ENCODE measurements at places on chromosomes 5 and 9.

GRCh38 chr5:158845941-158846340 lies 253.8 kb downstream of the EBF1 start:
- no peak for DNase-seq

GRCh38 chr9:129184596-129185122 lies 6.6 kb upstream of the IER5L start:
- DNase-seq = no peak

- DNase-seq = no peak
Observed at GRCh38 chr5:93570294-93571113, 10.5 kb downstream of the NR2F1-AS1 start.

DNA sequence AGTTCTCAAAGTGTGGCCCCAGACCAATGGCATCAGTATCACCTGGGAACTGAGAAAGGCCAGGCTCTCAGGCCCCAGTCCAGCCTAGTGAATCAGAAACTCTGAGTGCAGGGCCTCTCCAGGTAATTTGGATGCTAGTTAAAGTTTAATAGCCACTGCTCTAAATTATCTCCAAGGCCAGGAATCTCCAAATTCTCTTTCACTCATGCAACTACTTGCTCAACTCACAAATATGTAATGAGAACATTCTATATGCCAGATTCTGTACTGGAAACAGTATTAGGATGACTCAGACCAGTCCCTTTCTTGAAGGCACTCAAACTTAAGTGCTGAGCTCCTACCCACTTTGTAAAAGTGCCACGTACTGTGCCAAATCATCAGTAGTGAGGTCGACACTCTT lies 84.6 kb downstream of the PAPPA start:
- no peak for DNase-seq

GRCh38 chr5:1743061-1743768 lies 56.4 kb downstream of the MRPL36 start:
- no peak for DNase-seq

DNA sequence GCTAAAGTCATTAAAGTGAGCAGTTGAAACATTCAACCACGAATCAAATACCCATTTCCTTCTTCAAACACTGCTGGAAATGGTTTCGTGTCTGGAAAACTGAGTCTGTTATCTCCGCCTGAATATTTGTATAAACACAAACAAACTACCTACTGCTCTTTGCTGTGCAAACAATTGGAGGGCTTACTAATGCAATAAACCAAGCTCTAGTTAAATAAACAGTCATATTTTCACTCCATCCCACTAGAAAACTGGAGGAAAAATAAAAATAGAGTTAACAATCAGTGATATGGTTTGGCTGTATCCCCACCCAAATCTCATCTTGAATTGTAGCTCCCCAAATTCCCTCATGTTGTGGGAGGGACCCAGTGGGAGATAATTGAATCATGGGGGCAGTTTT lies 397.6 kb downstream of the RASEF start:
- DNase-seq = no peak

DNA sequence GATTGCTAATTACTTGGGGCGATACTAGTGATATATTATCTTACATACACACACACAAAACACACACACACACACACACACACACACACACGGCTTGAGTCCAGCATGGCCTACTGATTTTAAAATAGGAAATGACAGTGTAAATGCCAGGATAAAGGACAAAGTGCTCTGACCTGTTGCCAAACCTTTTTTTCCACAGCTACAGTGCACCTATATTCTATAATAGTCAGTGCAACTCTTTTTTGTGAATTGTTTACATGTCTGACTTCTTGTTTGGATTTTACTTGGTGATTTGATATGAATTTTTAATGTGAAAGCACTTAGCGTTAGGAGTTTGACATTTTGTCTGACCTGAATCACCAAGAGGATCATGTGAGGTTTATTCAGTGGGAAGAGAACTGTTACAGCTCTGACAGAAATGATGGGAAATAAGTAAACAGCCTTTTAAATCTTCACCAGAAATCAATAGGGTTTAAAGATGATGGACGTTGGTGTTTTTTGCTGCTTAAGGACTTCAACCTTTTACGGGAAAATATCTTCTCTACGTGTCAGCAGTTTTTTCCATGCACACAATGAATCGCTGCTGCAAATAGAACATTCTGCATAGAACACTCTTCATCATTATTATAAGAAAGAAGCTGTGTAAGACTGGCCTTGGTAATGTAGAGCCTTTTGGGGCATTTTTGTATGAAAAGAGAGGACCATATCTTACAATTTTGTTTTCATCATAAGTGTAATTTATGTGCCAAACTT lies 218.5 kb downstream of the RANBP17 start:
- no peak for DNase-seq

DNA sequence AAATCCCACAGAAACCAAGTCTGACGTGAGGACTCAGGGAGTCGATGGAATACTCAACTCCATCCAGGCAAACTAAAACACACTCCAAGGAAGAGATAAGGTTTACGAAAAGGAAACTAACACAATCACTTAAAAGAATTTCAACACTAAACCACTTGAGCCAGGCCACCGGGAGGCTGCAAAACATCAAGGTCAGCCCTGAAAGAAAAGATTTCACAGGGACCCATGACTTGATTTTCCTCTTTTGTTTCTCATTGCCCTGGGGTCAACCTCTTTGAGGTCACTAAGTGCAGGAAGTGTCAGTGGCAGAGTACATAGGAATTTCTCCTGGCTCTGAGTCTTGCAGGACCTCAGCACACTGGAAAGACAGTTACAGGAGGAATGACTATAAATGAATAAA lies 77.8 kb upstream of the TARS1 start:
- DNase-seq = no peak

DNA sequence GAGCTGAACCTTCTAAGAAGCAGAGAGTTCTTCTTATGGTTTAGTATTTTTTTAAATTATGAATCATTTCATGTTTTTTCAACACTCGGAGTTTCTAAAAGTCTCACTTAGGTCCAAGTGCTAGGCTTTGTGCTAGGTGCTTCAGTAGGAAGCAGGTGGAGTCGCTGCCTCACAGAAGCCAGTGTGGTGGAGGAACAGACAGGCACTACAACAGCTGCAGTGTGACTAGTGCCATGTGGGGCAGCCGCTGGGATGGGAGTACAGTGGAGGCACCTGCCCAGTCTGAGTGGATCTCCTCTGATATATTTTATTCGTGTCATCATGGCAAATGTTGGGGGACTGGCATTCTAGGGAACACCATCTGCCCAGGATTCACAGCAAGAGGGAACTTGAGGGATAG lies 15.3 kb downstream of the PCDHGC5 start:
- DNase-seq = no peak

DNA sequence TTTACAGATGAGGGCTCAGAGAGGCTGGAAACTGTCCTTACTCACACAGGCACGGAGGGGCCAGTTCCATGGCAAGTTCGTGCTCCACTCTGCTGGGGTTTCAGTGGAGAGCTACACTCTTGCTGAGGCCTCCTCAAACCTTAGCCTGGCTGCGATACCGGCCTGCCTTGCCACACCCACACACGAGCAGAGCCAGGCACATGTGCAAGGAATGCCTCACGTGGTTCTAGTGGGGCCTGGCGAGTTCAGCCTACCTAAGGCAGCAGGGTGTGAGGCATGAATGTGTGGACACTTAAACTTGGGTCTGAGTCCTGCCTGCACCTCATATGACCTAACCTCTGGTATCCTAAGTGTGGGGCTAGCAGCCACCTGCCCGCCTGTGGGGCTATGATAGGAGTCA lies 21.5 kb upstream of the PRDM12 start:
- DNase-seq = no peak

DNA sequence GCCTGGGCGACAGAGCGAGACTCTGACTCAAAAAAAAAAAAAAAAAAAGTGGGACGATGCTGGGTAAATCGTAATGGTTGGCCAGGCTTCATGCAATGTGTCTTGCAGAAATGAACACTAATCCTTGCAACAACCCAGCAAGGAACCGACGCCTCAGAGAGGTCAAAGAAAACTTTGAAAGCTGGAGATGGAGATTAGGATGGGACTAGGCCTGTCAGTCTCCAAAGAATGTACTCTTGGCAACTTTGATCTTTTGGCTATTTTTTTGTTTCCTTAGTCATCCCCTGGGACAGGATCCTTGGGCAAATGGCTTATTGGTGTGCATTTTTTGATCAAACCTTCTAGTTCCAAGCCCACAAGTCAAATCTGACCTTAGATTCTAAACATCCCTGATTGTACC lies 10.6 kb upstream of the PWWP2A start:
- no peak for DNase-seq

GRCh38 chr9:129334105-129334935 lies 156.3 kb upstream of the IER5L start:
- DNase-seq = no peak

GRCh38 chr5:82820961-82821845 lies 256.0 kb downstream of the TMEM167A start:
- no peak for DNase-seq

- no peak for DNase-seq
Observed at GRCh38 chr5:76524101-76524835, 98.9 kb downstream of the F2RL2 start.

DNA sequence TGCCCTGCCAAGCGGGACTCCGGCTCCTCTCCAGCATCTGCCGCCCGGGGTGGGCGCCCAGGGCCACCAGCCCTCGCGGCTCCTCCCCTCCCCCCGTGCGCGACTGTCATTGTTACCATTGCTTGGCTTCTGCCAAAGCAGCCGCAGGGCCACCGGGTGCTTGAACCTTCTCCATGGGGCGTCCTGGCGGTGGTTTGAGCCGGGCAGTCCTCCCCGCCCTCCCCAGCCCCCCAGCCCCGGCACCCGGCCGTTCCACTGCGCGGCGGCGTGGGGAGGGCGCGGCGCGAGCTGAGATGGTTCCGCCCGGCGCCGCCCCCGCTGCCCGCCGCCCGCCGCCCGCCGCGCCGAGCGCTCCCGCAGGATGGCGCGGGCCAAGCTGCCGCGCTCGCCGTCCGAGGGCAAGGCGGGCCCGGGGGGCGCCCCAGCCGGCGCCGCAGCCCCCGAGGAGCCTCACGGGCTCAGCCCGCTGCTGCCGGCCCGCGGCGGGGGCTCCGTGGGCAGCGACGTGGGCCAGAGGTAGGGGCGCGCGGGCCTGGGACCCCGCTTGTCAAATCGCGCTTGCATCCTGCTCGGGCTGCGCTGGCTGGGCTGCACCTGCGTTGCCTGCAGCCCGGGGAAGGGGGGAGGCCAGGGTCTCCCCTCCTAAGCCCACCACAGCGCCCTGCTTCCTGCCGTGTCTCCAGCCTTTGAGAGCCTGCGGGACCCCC lies 34.4 kb downstream of the KCNT1 start:
- DNase-seq = no peak

GRCh38 chr9:27344776-27345175 lies 47.8 kb upstream of the EQTN start:
- DNase-seq = no peak

GRCh38 chr5:122665051-122665450 lies 109.8 kb upstream of the SNX2 start:
- no peak for DNase-seq

DNA sequence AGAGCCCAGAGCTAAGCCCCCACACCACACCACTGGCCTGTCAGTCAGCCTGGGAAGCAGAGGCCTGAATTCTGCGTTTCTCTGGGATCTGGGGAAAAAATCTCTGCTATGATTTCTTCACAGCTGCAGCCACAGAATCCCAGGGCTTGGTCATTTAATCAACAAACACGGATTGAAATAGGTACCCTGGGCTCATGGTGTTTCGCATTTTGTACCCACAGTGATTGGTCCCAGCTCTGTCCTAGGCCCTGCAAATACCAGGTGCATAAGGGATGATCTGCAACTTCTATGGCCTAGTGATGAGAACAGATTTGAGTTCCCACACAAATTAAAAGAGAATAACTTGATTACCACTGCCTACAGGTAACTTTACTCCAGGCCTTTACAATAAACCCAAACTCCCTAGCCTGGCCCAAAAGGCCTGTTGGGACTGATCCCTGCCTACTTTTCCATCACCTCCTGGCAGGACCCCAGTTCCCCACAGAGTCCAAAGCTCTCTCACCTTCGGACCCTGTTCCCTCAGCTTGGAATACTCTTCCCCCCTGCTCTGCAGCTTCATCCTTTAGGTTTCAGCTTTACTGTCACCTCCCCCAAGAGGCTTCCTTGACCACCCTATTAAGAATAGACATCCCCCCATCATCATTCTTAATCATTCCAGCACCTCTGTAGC lies 14.7 kb upstream of the SAP30L start:
- DNase-seq = no peak

DNA sequence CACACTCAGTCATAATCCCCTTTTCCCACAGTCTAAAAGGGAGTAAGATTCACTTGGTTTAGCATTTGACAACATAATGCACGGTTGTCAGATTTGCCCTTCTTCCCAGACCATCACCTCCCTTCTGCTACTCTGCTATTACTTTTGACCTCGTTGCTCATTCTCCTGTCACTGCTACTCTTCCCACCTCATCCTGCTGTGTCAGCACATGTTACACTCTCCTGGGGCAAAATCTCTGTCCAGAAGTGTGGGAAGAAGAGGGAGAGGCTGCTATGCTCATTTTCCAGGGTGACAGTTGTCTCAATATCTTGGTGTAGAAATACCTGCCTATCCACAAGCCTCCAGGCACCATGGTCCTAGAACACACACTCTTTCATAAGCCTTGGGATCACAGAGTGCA lies 449.9 kb upstream of the PIK3R1 start:
- no peak for DNase-seq

DNA sequence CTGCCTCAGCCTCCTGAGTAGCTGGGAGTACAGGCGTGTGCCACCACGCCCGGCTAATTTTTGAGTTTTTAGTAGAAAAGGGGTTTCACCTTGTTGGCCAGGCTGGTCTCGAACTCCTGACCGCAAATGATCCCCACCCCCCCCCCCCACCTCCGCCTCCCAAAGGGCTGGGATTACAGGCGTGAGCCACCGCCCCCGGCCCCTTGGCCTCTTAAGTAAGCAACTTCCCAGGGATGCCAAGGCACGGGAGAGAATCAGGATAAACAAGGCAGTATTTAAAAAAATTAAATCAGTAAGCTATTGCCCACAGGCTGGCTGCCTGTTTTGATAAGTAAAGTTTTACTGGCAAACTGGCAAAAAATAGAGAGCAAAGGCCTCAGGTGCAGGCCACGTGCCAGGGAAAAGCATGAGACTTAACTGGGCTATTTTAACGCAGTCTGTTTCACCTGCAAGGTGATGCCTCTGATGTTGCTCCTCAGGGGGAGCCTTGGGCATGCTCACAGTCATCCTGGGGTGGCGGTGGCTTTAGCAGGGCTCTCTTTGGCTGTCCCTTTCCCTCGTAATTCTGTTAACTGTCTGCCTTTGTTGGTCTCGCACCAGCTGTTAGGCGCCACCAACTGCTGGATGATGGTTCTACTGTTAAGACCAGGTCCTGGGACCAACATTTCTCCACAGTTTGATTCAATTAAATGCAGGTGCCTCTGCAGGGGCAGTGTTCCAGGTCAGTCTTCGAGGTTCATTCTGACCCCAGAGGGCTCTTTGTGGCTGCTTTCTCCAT lies 19.4 kb upstream of the RNF130 start:
- no peak for DNase-seq

- no peak for DNase-seq
Observed at GRCh38 chr5:59905188-59905587, 11.7 kb upstream of the PDE4D start.

DNA sequence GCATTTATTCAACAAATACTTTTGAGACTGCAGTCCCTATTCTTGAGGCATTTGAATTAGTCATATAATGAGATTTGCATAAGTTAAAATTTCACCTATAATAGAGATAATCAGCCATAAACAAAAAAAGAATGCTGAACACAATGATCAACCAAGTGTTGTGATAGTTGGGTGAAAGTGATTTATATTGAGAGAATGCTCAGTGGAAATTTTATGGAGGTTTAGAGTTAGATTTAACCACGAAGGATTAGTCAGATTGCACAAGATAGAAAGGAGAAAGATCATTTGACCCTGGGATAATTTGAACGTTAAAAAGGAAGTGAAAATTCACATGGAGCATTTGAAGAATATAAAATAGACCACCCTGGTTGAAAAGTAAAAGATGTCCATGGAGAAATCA lies 356.2 kb downstream of the NPR3 start:
- no peak for DNase-seq

GRCh38 chr9:95023217-95024003 lies 294.1 kb downstream of the FANCC start:
- DNase-seq = no peak
